ENCODE measurements at places on chromosomes 7 and 10.

GRCh38 chr10:76218035-76218434 is 786.6 kb downstream of the LRMDA start:
- DNase-seq: no peak

- DNase-seq: no peak
These were observed 17.5 kb upstream of the JAKMIP3 start for GRCh38 chr10:132048294-132048667.

GRCh38 chr7:130838738-130839137 is 104.7 kb upstream of the KLF14 start:
- DNase-seq: no peak

- DNase-seq: no peak
These were observed 332.7 kb upstream of the MGMT start for GRCh38 chr10:129134371-129134770.

Data from AML-193 (cell line).